Cerebellar nuclear complex (tissue), 1 donor: ENCODE measurements at places on chromosomes 6 and 20.

GRCh38 chr20:32045999-32046398 lies 6.0 kb upstream of the HCK start:
- no peak for DNase-seq

GRCh38 chr6:32112431-32112980 lies 3.4 kb upstream of the TNXB start:
- no peak for DNase-seq

DNA sequence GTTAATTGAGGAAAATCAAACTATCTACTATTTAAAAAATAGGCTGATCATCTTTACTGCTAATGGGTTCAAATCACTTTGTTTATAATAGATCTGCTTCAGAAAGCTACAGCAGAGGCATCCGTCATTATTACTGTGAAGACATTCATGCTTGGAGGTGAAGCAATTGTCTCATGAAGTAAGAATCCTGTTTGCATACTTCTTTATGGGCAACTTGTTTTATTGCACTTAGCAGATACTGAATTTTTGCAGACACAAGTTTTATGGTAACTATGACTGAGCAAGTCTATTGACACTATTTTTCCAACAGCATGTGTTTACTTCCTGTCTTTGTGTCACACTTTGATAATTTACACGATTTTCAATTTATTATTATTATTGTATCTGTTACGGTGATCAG lies 573.9 kb downstream of the RFPL4B start:
- no peak for DNase-seq

DNA sequence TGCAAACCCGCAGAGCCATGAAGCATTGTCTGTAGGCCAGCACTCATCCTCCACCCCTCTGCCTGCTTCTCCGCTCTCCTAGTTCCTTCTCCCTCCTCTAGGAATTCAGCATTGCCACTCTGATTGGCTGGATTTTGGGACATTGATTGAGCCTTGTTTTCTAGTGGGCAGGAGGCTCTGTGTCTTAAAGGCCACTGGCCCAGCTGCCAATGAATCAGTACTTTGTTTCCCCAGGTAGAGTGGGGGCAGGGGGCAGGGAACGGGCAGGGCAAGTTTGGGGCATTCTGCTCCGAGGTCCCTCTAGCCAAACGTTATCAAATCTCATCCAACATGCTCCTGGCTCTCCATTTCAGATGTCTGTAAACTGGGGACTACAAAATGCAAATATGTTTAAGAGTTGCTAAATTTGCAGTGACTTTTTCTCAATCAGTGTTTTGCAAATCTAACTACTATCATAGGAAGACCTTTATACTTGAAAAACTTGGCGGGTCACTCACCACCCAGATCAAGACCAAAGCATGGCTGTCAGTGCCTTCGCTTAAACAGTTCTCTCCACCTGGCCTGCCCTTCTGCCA lies 10.4 kb upstream of the BPI start:
- DNase-seq, result no peak

GRCh38 chr20:31538326-31538725 lies 24.1 kb downstream of the HM13 start:
- no peak for DNase-seq

DNA sequence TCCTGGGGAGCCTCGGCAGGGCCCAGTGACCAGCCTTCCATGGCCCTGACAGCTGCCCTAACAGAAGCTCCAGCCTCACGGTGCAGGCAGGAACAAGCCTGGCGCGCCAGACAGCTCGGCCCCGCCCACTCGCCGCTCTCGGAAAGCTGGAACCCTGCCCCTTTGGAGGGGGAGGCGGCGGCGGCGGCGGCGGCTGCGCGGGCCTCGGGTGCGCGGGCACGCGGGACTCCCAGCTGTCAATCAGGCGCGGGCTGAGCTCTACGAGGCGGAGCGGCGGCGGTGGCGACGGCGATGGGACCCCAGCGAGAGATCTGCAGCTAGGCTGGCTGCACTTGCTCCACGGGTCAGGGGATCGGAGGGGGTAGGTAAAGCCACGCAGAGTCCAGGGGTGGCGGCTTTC lies at the start of gene NRSN1:
NRSN1 (plus strand) TSS at position 236 of the 400 bp plus-strand sequence. CDS start 8,113 bp downstream, outside the sequence.
- peak; percentile 24 for DNase-seq

- no peak for DNase-seq
Measured at GRCh38 chr6:134984821-134985220, 34.9 kb upstream of the ALDH8A1 start.

DNA sequence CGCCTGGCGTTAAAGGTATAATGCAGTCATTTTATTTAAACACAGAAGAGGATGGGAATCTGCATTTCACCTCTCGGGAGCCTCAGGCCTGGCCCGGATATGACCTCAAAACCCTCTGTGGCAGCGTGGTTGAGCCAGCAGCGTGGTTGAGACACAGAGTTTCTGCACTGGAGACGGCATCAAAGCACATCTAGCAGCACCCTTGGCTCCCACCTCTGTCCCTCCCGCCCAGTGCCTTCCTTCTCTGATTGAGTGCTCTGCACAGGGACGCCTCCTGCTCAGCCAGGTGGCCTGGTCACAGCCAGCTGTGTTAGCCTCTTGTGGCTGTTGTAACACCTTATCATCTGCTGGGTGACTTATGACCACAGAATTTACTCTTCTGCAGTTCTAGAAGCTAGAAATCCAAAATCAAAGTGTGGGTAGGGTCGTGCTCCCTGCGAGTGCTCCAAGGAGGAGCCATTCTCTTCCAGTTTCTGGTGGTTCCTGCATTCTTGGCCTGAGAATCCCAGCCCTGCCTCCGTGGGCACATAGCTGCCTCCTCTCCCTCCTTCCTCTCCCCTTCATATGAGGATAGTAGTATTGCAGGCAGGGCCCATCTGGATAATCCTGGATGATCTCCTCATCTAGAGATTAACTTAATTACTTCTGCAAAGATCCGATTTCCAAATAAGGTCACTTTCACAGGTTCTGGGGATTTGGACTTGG lies 156.7 kb downstream of the SYCP2 start:
- DNase-seq, result no peak

- DNase-seq, result no peak
Measured at GRCh38 chr6:157665180-157665579, 157.9 kb upstream of the SNX9 start.

DNA sequence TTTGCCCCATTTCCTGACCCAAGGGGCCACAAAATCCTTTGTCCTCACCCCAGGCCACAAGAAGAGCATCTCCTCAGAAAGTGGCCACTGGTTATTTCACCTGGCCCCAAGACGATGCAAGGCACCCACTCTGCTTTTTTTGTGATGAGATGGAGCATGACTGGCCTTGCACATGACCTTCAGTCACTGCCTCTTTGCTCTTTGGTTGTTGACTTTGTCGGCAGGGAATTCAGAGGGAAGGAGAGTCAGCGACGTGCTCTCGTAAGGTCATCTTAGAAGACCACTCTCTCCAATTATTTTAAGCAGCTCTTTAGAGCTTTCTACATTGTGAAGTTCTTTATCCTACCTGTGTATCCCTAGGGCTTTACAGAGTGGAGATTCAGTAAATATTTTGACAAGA lies 306.7 kb downstream of the PLCB1 start:
- DNase-seq, result no peak

DNA sequence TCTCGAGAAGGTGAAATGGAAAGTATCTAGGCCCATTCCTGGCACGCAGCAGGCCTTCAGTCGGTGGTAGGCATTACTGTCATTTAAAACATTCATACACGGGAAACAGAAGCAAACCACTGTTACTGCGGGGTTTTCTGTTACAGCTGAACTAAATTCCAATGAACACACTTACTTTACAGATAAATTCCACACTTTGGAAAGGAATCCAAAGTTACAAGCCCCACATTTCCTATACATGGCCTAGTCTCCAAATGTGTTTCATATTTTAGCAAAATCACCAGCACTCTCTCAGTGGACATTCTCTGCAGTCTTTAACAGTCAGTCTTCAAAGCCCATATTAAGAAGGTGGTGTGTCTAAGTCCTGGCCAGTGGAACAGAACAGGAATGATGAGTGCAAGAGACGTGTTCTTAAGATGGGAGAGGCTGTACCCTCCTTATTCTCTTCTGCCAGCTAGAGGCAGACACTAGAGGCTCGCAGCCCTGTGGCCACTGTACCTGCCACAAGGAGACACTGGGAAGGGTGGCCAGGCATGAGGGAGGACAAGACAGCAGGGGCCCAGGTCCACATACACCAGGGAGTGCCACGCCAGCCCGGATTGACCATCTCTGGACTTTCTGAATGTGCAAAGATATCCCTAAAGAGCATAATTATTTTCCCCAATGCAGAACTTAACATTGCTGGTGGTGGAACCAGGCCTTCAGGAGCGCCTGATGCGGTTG lies 76.4 kb downstream of the CDC5L start:
- no peak for DNase-seq

DNA sequence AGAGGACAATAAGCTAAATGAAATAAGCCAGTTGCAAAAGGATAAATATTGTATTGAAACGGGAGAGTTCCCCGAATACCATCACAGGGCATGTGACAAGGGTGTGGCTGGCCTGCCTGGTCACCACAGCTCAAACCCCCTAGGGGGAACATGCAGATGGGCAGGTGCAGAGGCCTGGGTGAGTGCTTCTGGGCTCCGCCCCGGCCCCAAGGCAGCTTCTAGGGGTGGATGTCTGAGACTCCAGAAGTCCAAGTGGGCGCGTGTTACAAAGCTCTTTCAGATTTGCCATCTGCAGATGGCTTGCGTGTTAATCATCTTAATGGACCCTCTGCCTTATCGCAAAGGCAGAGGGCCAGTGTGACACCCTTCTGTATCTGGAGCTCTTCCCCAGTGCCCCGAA lies 559.2 kb upstream of the IMPG1 start:
- no peak for DNase-seq

- no peak for DNase-seq
Measured at GRCh38 chr20:62887860-62888239, 26.2 kb upstream of the TCFL5 start.

- no peak for DNase-seq
Measured at GRCh38 chr20:1508574-1508973, 17.4 kb upstream of the SIRPB2 start.

GRCh38 chr6:130853555-130854183 lies 26.5 kb downstream of the SMLR1 start:
- no peak for DNase-seq

DNA sequence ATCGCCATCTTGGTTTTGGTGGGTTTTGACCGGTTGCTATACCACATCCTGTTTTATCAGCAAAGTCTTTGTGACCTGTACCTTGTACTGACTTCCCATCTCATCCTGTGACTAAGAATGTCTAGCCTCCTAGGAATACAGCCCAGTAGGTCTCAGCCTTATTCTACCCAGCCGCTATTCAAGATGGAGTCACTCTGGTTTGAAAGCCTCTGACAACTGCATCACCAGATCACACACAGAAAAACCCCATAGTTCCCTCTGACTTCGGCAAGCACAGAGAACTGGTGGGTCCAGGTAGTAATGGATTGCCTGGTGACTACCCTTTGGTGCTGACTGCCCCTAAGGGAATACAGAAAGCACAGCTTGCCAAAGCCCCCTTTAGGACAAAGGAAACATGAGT lies 10.3 kb upstream of the RSPH4A start:
- no peak for DNase-seq

DNA sequence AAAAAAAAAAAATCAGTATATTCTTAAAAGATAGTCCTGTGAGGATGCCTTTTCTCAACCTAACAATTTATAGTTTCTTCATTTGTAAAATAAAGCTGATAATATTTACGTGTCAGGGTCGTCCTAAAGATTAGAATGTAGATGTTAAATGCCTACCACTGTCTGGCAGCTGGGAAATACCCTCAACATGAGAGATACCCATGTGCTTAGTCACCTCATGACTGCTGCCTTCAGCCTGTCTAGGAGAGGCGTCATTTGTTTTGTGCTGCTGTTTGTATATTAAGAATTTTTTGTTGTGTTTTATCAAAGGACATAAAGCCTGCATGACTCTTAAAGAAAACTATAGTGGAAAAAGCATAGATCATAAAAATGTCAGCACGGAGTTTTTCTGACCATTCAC lies 9.5 kb downstream of the FAM120B start:
- no peak for DNase-seq

DNA sequence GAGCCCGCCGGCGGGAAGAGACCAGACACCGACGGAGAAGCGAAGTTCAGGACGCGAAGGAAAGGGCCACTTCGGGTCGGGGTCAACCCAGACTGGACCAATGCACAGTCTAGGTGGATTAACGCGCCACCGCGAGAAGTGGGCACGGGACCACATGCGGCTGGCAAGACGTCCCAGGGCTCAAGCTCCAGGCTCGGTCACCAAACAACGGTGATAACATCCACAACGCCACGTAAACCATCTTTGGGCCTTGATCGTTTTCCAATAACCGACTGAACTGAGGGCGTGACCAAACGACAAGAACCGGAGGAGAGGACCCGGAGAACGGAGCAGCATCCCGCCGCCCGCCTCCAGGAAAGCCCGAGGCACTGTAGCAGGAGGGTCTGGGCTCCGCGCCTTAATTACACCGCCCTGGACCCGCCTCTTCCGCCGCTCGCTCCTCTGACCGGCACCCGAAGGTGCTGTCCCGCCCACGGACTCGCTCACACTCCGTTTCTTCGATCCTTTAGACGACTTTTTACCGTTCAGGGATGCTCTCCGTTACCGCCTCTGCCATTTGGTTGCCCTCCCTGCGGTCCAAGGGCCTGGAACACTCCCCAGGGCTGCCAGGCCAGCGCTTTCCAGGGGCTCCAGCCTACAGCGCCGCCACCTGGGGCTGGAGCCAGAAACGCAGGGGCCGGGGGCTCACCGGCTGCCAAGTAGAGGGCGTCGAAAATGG lies 44.1 kb downstream of the DPPA5 start:
- no peak for DNase-seq

DNA sequence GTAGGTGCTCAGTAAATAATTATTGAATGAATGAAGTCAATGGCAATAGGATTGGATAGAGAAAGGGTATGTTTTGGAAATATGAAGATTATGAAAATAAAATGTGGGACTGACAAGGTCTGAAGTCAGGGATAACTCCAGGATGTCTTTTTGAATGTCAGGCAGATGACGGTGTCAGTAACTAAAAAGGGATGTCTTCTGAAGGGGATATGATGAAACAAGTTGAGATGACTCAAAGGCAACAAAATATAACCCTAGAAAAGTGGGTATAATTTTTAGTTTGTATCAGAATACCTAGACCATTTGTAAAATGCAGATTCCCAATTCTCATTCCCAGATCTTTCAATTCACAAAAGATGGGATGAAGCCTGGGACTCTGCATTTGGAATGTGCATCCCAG lies 257.3 kb upstream of the SGK1 start:
- DNase-seq, result no peak

- DNase-seq, result no peak
Measured at GRCh38 chr20:11162026-11162775, 488.4 kb upstream of the JAG1 start.

- DNase-seq, result no peak
Measured at GRCh38 chr20:61328911-61329558, 77.0 kb downstream of the CDH4 start.

- DNase-seq, result no peak
Measured at GRCh38 chr6:92681401-92681800, 738.0 kb downstream of the EPHA7 start.
